ENCODE measurements at places on chromosomes 4 and X.

DNA sequence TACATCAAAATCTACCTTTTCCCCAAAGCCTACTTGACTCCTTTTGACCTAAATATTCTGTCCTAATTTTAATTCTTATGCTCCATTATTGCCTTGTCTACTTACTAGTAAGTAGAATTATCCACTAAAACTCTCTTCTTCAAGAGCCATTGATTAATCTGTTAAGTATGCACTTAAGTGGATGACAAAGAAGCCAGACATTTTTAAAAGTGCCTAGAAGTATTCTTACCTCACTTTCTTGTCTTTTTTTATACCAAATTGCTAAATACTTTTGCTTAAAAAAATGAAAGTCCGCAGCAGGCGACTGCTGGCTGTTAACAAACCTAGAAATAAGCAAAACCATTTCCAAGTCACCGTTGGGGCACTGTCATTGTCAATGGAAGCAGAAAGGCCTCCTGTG, 20.1 kb upstream of the FRMPD4 start:
- no peak for DNase-seq

GRCh38 chr4:29262986-29263385, 1457.2 kb upstream of the PCDH7 start:
- no peak for DNase-seq

DNA sequence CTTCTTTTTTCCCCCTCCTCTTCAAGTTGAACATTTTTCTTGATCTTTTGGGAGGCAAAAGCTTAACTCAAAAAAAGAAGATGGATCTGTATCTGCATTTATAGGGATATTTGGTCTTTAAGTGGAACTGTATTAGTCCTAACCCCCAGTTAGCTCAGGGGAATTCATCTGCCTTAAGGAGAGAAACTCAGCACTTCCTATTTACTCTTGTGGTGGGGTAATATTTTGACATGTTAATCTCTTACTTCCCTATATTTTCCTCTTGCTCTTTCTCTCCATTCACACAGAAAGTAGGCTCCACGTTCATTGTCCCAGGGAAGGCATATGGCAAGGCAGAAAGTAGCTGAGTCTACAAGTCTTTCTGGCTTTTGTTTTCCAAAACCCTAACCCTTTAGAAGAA, 5.3 kb downstream of the LRRC66 start:
- no peak for DNase-seq

DNA sequence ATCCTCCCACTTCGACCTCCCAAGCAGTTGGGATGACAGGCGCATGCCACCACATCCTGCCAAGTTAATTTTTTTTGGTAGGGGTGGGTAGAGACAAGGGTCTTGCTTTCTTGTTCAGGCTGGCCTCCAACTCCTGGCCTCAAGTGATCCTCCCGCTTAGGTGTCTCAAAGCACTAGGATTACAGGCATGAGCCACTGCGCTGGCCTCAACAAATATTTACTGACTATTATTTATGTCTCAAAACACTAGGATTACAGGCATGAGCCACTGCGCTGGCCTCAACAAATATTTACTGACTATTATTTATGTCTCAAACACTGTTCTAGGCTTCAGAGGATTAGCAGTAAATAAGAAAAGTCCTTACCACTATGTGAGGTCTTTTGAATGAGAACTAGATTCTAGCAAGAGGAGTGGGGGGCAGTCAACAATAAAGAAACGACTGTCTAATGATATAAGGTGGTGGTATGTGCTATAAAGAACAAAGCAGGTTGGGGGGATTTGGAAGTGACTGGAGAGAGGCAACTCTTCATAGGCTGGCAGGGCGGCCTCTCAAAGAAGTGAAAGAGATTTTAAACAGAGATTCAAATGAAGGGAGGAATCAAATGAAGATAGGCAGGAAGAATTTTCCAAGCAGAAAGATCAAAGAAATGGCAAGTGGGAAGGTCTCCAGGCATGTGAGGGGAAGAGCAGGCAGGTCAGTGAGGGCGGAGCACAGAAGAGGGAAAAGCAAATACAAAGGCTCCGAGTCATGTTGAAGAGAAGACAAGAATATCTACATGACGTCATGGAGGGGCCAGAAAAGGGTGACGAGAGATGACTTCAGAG, 12.7 kb upstream of the ACSL1 start:
- DNase-seq, result no peak

GRCh38 chrX:567891-568290, 62.7 kb upstream of the SHOX start:
- no peak for DNase-seq

GRCh38 chr4:94852616-94853015, 94.9 kb downstream of the BMPR1B start:
- no peak for DNase-seq

DNA sequence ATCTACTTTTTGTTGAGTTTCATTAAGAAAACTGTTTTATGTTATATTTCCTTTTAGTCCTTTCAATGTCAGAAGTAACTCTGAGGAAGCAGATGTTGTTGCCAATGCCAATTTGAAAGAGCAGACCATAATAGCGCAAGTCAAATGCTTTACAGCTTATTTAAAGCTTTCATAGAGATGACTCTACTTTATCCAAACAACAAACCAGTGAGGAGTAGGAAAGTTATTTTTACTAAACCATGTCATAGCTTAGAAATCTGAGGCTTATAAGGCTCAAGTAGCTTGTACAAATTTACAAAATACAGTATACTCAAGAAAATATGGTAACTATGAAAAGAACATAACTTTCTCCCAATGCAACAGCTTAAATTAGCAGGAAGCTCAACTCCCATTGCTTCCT, 40.1 kb upstream of the SPOCK3 start:
- DNase-seq, result no peak

GRCh38 chr4:57075367-57075766, 34.8 kb downstream of the IGFBP7 start:
- no peak for DNase-seq

DNA sequence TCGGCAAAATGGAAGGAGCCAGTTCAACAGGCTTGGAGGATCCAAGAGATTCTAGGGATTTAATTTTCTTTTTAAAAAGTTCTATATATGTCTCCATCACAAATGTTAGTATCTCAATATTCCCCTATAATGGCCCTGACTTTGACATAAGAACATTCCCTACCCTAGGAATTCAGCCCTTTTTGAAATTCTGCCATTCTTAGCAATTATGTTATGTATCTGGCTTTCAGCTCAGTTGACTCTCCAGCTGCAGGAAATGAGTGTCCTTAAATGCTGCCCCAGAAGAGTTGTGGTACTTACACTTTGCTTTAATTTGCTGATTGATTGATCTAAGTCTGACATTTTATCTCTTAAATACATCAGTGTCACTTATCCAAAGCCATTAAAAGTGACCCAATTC, 1454.3 kb downstream of the FSTL5 start:
- no peak for DNase-seq

DNA sequence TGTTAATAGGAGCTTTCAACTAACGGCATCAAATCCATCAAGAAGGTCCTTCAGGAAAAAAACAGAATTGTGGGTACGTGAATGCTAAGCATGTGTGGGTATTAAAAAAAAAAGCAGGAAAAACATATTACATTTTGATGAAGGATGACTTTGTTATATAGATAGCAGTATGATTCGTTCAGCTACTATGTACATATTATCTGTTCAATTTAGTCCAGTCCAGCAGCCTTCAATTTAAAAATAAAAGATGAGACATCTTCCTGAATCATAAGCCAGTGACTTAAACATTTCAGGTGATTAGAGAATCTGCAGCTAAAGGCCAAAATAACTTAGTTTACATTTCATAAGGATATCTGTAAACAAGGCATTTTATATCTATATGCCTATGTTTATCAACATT, 63.4 kb downstream of the LCORL start:
- no peak for DNase-seq

DNA sequence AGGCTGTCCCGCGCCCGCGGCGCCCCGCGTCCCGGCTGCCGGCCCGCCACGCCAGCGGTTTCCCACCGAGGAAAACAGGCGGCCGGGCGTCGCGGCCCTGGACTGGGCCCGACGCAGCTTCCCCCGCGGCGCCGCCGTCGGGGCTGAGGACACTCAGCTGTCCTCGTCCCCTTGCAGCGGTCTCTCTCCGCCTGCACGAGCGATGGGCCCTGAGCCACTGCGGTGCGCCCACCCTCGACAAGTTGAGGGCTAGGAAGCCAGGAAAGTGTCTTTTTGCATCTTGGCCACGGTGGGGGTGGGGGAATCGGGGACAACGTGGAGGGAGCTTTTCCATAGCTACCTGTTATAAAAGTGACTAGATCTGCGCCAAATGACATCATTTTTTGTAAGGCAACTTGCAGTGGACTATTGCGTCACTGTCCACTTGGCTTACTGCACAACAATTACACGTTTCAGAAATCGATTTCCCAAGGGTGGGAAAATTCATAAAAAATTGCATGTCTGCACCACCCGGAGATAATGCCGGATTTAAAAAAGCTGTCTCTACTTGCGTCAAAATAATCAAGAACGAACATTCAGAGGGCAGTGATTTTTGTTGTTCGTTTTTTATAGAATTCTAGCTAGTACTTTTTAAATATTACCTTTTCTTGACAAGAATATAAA, 1.1 kb downstream of the KLHL15 start:
- DNase-seq, result peak; percentile 51

- no peak for DNase-seq
Measured at GRCh38 chrX:87873347-87873941, 355.8 kb downstream of the KLHL4 start.

DNA sequence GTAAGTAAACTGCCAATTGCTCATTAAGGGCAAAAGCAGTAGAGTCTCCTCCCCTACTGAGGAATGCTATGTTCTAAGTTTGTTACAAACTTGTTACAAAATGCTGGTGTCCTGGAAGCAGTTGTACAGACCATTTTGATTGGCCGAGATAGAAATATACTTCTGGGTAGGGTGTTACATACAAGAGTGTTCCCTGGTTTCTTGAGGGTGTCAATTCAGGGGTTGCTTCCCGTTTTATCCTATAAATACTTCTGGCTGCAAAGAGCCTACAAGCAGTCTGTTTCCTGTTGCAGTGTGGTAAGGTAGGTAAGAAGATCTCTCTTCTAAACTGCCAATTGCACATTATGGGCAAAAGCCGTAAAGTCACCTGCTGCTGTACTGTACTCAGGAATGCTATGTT, 5.7 kb downstream of the TRPC5OS start:
- DNase-seq, result no peak

- DNase-seq, result no peak
Measured at GRCh38 chrX:105658136-105658535, 164.2 kb upstream of the NRK start.

DNA sequence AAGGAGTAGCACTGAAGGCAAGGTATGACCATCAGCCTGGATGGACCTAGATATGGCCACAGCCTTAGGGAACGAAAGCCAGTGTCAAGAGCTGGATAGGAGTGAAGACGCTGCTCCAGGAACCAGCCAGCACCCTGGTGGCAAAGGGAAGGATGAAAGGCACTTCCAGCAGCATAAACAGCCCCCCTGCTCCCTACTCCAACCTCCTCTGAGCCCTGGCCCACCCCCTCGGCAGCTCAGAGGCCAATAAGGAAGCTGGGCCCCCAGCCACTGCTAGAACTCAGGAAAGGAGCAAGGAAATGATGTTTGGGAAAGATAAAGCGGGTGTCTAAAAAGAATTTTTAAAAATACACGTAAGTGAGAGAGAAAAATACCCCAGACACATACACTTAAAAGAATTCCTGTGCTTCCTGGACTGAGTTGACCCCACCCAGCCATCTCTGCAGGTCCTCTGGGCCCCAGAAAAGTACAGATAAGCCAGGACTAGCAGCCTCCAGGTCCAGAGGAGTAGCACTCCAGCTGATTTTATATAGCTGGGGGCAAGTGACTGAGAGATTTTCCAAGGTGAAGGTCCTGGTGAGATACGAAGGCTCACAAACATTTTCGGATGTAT, 170.4 kb downstream of the SHROOM4 start:
- DNase-seq, result no peak
